GDM1 (cell line): ENCODE measurements at places on chromosomes 4 and X.

DNA sequence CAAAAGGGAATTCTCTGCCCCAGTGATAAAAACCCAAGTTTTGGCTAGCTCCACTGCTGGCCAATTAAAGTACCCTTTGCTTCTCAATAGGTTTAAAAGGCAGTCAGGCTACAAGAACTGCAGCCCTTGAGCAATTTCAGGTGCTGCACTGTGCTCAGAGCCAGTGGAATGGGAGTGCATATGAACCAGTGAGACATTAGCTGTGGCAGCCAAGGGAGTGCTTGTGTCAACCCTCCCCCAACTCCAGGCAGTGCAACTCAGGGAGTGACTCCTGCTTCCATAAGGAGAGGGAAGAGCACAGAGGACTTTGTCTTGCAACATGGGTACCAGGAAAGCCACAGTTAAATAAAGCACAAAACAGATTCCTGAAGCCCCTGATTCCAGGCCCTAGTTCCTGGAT, 61.6 kb upstream of the VAMP7 start:
- no peak for DNase-seq

- DNase-seq: no peak
These were observed 61.5 kb downstream of the EDNRA start for GRCh38 chr4:147542229-147542990.

GRCh38 chr4:119271361-119272085, 50.4 kb downstream of the FABP2 start:
- no peak for DNase-seq

GRCh38 chrX:129092757-129093156, 430.5 kb downstream of the SMARCA1 start:
- DNase-seq: no peak

DNA sequence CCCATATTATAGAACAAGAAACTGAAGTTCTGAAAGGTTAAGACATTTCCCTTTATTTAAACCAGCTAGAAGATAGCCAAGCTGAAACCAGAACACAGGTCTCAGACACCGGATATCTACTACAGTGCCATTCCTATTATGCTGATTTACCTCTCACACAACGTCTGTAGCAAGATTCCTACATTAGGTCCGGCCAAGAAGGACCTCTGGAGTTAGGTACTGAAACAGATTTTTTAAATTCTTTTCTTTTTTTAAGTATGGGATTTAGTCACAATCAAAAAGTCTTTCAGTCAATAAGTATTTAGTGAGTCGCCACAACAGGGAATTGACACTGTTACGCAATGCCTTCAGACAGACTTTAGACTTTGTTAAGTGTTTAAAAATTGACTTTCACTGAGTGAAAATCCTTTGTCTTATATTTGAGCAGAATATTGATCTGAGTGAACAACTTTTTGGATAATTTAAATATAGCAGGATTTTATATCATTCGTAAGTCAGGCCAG, 26.5 kb upstream of the SPANXN4 start:
- DNase-seq: no peak

GRCh38 chrX:12042615-12043014, 95.7 kb upstream of the FRMPD4 start:
- no peak for DNase-seq
